ENCODE measurements at places on chromosomes 5 and 9.

DNA sequence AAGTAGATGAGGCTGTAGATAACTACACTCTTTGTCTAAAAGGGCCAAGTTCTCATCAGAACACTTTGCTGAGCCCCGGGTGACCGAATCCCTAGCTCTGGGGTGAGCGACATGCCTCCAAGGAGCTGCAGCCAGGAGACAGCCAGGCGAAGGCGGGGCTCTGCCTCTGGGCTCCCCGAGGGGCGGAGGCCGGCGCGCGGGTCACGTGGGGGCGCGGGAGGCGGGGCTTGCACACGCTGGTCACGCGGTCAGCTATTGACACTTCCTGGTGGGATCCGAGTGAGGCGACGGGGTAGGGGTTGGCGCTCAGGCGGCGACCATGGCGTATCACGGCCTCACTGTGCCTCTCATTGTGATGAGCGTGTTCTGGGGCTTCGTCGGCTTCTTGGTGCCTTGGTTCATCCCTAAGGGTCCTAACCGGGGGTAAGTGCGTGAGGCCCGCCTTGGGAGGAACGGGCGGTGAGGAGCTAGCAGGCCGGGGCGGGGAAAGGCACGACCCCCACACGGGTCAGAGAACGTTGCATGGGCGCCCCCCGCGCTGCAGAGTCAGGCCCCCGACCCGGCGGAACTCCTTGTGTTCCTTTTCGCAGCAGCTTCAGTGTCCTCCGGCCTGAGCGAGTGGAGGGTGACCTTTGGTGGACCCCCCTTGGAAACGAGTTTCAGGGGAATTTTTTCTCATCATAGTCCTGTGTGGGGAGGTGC is at the start of gene ATP6V0E1:
Gene ATP6V0E1, plus strand, starts transcription at position 230 of the 702 bp plus-strand sequence. Its CDS starts 90 bp downstream, at position 320.
- peak; percentile 95 for DNase-seq

DNA sequence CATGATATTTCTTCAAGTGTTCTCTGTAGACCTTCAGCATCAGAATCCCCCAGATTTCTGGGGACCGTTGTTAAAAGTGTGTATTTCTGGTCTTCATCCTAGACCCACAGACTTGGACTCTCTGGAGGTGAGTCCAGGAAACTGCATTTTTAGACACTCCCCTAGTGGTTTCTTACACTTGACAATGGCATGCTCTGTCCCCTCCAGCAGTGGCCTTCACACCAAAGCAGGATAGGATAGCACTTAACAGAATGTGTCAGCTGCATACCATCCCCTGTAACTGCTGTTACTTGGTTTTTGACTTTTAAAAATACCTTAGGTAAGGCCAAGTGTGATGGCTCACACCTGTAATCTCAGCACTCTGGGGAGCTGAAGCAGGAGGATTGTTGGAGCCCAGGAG is 20.8 kb downstream of the CDO1 start:
- DNase-seq, result no peak

GRCh38 chr9:95096381-95096780 is 221.1 kb downstream of the FANCC start:
- DNase-seq, result no peak

DNA sequence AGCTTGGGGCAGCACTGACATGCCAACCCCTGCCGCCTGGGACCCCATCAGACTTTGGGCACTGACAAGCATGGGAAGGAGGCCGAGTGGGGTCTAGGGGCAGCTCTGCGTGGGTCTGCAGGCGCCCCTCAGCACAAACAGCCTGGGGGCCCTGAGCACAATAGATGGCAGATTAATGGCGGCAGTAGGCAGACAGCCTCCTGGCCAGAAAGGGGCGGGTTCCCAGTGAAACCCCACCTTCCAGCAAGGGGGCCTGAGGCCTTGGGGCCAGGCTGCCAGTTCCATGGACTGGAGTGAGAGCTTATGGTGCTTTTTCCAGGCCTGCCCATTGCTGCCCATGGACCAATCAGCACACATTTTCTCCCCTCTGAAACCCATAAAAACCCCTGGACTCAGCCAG is 2031.2 kb downstream of the EFNA5 start:
- DNase-seq, result no peak

GRCh38 chr5:91135475-91136248 is 247.5 kb downstream of the ARRDC3 start:
- no peak for DNase-seq

DNA sequence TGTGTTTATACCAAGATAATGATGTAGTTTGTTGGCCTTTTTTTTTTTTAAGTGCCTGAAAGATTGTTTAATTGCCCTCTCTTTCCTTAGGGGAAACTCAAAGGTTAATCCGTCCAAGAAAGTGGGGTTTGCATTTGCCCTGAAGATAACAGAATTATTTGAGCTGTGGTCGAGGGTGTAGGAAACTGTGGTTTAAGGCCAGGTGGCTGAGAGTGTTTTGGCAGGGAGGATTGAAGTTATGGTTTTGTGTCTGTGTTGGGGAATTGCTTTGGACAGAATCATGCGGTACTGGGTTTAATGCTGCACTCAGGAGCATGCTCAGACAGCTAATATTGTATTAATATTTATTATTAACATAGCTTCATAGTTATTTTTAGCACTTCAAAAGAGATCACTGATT is 509.8 kb downstream of the EBF1 start:
- DNase-seq, result no peak

All from CD8-positive, alpha-beta memory T cell (primary cell).